D721Med (cell line): ENCODE measurements at places on chromosomes 16 and 17.

DNA sequence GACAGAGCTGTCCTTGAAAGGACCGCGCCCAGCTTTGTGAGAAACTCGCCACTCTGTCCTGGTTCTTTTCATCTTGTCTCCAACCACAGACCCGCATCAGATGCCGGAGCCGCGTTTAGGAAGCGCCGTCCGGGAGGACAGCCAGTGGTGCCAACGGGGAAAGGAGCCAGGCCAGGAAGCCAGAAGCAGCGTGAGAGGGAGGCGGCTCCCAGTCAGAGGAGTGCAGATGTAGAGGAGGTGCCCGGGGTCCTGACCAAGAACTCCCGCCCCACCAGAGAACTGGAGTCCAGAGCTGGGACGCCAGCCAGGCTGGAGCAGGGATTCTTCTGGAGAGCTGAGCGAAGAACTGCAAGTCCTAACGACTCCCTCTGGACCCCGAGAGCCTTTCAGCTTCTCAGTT lies 49.3 kb upstream of the TNRC6C start:
- DNase-seq = no peak

DNA sequence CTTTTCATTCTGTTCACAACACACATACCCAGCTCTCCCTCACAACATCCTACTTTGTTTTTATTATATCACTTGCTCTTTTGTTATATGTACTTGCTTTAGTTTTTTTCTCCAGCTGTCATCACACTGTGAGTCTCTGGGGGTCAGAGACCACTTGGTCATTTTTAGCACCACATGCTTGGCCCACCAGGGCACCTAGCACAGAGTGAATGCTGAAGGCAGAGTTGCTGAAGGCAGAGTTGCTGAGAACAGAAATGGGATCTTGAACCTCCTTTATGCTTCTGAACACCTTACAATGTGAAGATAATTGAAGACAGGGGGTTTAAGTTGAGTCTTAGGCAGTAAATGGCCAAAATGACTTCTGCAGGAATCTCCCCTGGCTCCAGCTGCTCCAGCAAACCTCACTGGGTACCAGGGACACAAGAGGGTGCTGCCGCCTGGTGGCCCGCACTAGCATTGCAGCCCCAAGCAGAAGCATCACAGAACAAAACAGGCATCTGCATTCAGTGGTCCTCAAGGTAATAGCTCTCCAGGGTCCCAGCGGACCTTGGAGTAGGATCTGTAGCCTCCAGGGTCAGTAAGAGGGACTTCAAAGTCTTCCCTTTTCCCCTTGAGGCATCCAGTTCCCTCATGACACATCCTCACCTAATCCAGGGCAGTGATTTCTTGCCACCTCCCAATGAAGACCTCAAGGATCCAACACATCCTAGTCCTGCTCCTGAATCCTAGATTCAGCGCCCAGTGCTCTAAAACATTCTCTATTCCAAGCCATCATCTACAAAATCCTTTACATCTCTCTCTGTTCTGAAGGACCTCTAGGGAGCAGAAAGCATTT lies 1972.6 kb downstream of the TP53TG3F start:
- no peak for DNase-seq

DNA sequence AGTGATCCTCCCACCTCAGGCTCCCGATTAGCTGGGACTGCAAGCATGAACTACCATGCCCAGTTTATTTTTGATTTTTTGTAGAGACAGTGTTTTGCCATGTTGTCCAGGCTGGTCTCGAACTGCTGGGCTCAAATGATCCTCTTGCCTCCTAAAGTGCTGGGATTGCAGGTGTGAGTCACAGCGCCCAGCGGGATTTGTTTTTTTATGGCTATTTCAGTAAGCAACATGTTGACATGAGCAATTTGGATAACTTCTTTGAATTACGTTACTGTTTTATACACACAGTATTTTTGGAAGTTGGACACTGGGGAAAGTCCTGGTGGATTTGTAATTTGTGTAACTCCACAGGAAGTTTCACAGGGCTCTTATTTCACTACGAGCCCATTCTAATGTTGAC lies 18.5 kb upstream of the RHOT1 start:
- no peak for DNase-seq

- no peak for DNase-seq
Measured at GRCh38 chr17:77745702-77746101, 212.8 kb upstream of the TNRC6C start.

DNA sequence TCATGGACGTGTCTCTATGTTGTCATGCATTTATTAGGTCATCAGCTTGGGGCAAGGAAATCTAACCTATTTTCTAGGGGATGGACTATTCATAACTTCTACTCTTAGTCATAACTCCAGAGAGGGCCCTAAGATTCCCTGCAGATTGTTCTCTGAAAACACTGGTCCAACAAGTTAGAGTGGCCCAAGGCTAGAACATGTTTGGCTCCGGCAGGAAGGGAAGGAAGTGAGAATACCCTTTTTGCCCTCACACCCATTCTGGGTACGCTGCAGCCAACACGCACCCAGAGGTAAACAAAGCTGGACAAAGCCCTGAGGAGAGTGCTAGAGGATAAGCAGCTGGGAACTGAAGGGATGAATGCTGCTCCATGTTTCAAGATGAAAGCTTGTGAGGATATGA lies 9.9 kb downstream of the C16orf86 start:
- DNase-seq = no peak
